ENCODE measurements at places on chromosomes 1 and 21.

GRCh38 chr1:93566227-93566626, 115.4 kb downstream of the BCAR3 start:
- DNase-seq = no peak

GRCh38 chr1:233281711-233282581, 13.6 kb downstream of the PCNX2 start:
- DNase-seq = no peak

GRCh38 chr1:8649027-8649426, 168.4 kb downstream of the RERE start:
- no peak for DNase-seq

GRCh38 chr21:26179501-26179900, 8.9 kb upstream of the APP start:
- no peak for DNase-seq

DNA sequence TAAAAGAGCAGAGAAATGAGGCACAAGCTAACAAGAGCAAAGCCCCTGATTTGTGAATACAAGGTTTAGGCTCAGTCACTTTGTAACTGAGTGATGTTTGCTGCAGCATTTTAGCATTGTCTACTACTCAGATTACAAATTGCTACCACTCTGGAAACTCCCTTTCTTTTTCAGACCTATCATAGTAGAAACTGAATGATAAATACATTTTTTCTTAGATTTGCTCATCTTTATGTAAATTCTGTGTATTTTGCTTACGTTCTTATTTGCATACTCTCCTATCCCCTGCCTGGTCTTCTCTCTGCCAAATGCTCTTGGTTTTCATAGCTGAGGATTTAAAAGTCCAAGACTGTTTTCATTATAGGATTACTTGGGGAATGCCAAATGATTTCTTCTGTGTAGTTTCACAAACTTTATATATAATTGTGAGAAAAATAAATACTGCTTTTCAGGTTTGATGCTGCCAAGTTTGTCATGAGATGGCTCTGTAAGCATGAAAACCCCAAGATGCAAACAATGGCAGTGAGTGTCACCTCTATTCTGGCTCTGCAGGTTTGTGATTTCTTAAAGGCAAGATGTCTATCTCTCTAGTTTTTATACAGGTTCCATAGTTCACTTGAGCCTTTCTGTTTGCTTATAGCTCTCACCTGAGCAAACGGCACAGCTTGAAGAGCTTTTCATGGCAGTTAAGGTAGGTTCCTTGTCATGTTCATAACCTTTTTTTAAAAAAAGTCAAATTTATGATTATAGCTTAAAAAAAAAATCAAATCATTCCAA, 24.7 kb downstream of the ZYG11A start:
- DNase-seq = no peak

GRCh38 chr1:109792056-109792831, 28.5 kb upstream of the EPS8L3 start:
- DNase-seq = peak; percentile 57

- DNase-seq = no peak
Measured at GRCh38 chr1:198449261-198449660, 91.2 kb downstream of the ATP6V1G3 start.

GRCh38 chr1:15730936-15731335, 5.1 kb upstream of the SLC25A34 start:
- DNase-seq = no peak

DNA sequence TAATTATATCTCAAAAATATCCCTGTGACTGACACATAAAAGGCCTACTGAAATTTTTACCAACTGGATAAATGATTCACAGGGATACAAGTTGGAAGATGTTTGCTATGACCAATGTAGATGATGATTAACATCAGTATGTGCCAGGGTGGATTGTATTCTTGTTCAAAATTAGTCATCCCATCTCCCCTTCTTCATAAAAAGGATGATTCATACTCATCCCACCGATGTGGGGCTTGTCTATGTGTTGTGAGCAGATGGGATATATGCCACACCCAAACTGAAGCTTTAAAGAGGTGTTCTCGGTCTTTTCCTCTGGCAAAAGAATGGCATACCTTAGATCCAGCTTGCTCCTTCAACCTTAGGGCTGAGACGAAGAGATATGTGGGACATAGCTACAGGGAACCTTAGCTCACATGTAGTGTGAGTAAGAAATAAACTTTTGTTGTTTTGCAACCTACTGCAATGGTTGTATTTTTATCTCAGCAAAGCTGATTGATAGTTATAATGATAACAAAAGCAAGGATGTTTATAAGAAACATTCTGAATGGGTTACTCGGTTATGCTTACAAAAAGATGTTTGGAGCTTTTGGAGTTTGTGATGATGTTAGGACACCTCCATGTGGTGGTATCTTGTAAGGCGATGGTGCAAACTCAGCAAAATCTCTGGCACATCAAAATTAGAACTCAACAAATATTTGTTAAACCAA, 29.4 kb downstream of the SPATA17 start:
- DNase-seq = no peak

GRCh38 chr1:180754453-180754852, 122.6 kb downstream of the XPR1 start:
- DNase-seq = no peak

- no peak for DNase-seq
Measured at GRCh38 chr1:230510496-230510895, 84.4 kb upstream of the PGBD5 start.

DNA sequence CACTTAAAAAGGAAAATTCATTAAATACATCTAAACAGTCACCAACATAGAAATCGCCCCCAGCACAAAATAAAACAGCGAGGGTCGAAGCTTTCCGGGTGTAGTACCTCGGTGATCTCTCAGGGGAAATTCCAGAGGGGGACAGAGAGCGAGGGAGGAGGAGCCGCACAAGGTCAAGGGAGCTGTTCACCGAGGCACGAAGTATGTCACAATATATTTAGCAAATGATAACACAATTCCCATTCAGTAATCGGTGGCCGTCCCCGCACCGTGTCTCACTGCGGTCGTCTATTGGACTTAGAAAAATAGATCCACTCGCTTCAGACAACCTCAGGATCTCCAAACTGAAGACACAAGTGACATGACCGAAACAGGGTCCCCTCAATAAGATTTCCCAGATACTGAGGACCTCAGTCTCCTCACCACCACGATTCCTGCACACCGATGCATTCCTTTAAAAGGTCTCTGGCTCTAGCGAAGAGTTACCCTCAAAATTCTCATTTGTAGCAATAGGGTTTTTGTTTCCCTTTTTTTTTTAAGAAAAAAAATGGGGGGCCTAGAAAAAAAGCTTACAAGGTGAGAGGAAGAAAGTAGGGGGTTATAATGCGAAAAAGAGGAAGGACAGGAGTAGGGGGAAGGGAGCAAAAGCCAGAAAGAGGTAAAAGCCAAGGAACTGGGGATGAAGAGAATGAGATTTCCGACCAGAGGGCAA, 1.1 kb downstream of the LPGAT1 start:
- DNase-seq = peak; percentile 13

- DNase-seq = no peak
Measured at GRCh38 chr1:17686258-17686657, 68.9 kb upstream of the ACTL8 start.

GRCh38 chr1:61914823-61915482, 172.7 kb downstream of the PATJ start:
- DNase-seq = no peak

GRCh38 chr1:154407198-154408091, 2.3 kb downstream of the IL6R start:
- DNase-seq = no peak

DNA sequence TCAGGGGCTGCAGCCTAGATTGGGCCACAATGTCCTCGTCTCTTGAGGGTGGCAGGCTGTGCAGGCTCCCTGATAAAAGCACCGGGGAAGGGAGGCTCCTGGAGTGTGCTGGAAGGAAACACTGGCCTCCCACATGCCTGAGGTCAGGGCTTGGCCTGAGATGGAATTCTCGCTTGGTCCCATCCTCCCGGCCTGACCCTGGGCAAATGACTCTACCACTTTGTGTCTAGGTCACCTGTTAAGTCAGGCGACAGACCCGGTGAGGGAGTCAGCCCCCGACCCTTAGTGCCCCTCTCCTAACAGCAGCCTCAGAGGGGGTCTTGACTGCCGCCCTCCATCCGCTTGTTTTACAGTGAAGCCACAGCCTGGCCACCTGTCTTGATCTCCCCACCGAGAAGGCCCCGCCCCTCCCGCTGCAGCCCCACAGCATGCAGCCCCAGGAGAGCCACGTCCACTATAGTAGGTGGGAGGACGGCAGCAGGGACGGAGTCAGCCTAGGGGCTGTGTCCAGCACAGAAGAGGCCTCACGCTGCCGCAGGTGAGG, 2.5 kb downstream of the SMIM1 start:
- no peak for DNase-seq

DNA sequence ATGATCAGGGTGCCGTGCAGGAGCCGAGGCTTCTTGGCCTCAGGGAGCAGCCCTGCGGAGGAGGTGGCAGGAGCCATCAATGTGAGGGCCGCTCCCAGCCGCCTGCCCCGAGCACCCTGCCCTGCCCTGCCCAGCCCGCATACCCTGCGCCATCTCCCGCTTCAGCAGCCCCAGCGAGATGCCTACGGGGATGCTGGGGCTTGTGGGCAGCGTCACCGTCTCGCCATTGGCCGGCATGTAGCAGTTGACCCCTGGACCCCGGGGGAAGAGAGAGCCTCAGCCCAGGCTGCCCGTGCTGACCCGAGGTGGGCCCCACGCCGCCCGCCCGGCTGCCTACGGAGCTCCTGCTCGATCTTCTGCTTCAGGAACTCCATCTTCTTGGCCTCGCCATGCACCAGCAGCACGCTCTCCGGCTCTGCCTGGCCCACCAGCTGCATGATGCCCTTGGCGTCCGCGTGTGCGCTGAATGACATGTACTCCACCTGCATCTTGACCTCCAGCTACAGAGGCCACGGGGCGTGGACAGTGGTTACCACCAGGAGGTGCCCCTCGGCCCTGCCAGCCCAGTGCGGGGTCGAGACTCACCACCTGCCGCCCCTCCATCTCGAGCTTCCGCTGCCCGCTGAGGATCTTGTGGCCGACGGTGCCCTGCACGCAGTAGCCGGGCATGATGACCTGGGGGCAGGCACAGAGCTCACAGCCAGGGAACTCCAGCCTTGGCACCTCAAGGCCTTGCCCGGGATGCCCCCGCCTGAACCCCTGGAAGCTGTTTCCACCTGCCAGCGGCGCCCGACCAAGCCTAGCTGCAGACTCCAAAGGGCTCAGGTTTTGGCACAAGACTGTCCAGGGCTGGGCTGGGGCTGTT, 4.3 kb downstream of the PUSL1 start:
- DNase-seq = no peak

GRCh38 chr1:145980457-145980994, 15.9 kb downstream of the TXNIP start:
- DNase-seq = no peak

DNA sequence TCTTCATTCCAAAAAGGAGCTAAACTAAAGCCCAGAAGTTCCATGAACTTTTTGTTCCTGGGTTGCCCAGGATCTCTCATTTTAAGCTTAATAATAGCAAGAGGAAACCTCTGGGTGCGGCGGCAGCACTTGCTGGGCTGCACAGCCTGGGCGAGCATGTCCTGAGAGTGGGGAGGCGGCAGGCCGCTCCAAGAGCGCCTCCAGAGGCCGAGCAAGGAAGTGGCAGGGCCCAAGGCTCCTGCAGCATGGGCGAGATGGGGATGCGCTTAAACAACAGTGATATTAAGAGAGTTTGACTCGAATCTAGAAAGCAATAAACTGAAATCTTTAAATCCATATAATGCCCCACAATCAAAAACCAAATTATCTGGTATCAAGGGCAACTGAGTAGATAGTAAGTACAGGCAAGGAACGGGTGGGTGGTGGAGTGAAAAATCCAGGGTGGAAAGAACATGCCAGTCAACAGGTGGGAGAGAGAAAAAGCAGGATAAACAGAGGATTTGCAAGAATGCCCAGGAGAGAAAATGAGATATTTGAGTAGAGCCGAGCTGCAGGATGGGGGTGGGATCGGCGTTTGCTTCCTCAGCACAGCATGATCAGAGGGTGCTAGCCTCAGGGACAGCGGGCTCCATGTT, 14.1 kb upstream of the TNR start:
- peak; percentile 3 for DNase-seq

- DNase-seq = no peak
Measured at GRCh38 chr1:221837896-221838295, 96.0 kb upstream of the DUSP10 start.

DNA sequence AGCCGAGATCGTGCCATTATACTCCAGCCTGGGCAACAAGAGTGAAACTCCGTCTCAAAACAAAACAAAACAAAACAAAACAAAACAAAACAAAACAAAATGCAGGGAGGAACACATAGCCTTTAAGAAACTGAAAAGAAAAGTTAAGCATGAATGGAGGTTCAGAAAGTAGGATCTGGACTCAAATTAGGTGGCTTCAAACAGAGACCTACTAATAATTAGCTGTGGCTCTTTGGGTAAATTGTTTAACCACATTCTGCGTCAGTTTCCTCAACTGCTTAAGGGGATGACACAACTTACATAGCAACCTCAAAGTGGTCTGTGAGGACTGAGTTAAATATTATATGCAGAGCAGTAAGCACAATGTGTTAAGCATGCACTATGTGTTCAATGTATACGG, 458.2 kb downstream of the ADGRL2 start:
- no peak for DNase-seq

DNA sequence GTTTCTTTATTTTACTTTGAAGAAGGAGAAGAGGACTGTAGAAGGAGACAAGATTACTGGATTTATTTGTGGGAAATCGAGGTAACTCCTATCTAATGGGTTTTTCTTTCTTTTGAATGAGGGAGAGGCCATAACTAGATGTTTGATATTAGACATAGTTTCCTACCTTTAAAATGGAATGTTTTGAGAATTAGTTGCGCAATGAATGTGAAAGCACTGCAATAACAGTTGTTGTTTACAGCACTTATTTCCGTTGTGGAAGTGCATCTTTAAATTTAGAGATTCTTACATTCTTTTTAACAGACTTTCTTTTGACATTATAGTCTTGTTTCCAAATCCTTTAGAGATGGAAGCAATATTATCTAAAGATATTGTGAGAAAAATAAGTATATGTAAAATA, 229.0 kb downstream of the SRGAP2C start:
- DNase-seq = no peak

DNA sequence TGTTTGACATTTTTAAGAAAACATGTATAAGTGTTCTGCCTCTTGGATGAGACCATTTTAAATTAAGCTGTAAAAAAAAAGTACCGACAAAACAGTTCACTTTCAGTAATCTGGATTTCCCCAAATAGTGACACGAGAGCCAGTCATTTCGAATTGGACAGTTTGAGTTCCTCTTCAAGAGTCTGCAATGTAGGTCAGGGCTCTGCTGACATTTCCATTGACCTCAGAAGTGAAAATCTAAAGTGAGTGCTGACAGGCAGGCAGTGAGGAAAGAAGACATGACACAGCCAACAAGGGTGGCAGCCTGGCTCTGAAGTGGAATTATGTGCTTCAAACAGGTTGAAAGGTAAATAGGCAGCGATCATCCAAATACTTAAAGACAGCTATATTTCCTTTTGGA, at the start of gene IL23R:
IL23R (plus strand) TSS at position 259 of the 400 bp plus-strand sequence. CDS start 1,667 bp downstream, outside the sequence.
- DNase-seq = no peak

DNA sequence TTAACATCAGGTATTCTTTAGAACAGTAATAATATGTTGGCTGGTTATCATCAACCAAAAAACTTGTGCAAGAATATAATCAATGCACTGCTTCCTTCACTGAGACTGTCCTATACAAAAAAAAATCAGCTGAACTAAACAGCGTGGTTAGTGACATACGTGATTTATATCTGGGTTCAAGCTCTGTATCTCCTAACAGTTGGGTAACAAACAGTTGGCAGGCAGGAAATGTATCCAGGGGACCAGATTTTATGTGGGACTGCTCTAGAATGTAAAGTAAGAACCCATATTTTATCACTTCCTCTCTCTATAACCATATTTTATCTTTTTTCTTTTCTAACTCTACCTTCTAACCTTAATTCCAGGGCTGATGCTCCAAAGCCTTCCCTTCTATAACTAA, 8.0 kb downstream of the ACBD6 start:
- DNase-seq = peak; percentile 69

All from hematopoietic multipotent progenitor cell (in vitro differentiated cells).